OCI-LY7 (cell line): ENCODE measurements at places on chromosomes 4 and X.

- DNase-seq = no peak
Measured at GRCh38 chr4:98656886-98657285, 1.5 kb downstream of the TSPAN5 start.

DNA sequence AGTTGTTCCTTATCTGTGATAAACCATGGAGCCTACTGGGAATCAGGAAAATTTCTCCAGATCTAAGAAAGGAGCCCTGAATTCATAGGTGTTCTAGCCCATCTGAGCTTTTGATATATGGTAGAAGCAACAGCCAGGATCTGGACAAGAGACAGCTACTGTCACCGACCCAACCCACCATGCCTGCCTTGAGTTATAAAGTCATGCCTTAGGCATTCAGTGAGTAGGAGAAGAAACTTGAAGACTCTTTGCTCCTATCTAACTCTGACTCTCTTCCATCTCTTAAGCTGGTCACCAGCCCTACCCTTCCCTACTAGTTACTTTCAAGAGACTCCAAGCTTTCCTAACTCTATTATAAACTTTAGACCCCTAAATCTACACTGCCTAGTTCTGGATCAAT, 83.9 kb upstream of the FAM9B start:
- DNase-seq = no peak

GRCh38 chr4:112370466-112370865, 73.3 kb downstream of the ALPK1 start:
- DNase-seq = no peak

DNA sequence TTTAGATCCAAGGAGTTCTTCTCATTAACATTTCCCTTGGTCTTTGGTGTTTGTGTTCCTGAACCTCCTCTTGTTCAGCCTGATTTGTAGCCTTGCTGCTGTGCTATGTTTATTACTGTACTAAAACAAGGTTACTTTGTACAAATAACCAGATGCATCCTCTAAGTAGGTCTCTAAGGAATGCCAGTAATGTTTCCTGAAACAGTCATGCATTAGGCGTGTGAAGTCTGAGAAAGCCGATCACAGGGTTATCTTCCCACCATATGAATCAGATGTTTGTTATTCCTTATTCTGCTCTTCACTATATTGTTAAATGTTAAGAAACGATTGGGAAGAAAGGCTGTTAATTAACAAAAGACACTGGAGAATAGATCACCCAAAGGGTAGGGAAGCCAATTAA, 66.9 kb downstream of the GALNTL6 start:
- DNase-seq = no peak

- no peak for DNase-seq
Measured at GRCh38 chr4:142021181-142021580, 384.8 kb downstream of the IL15 start.
